DND-41 (cell line): ENCODE measurements at places on chromosomes 7 and 10.

- H3K27ac ChIP-seq: no peak overlapping the region
- H3K4me3 ChIP-seq: no peak overlapping the region
- H3K4me1 ChIP-seq: no peaks in the 10 kb centered on the region
- H3K27me3 ChIP-seq: no peaks in the 10 kb centered on the region
Observed at GRCh38 chr10:72425133-72425532, 70.4 kb upstream of the DNAJB12 start.

DNA sequence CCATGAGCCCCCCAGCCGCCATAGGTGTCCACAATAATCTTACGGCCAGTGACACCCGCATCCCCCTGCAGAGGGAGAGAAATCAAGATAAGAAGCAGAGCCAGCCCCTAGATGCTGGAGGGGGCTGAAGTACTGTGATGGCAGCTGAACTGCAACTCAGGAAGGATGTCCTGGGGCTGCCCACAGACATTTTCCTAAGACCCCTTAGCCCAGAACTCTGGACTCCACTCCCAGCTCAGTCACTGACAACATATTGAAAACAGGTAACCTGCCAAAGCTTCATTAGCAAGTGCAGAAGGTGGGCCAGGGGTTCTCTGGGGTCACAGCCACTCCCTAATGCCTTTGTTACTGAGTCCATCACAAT, 14.3 kb downstream of the MAT1A start:
- no peak overlapping the region for H3K4me3 ChIP-seq
- H3K27ac ChIP-seq: no peak overlapping the region
- H3K27me3 ChIP-seq: peaks cover 3% of the 10 kb centered on the region
- no peak for DNase-seq

- no peak for DNase-seq
- peaks cover 14% of the 10 kb centered on the region for H3K36me3 ChIP-seq
- H3K27me3 ChIP-seq: no peaks in the 10 kb centered on the region
- H3K4me3 ChIP-seq: no peak overlapping the region
- no peak overlapping the region for H3K27ac ChIP-seq
Observed at GRCh38 chr10:132641966-132642731, 104.6 kb downstream of the INPP5A start.

DNA sequence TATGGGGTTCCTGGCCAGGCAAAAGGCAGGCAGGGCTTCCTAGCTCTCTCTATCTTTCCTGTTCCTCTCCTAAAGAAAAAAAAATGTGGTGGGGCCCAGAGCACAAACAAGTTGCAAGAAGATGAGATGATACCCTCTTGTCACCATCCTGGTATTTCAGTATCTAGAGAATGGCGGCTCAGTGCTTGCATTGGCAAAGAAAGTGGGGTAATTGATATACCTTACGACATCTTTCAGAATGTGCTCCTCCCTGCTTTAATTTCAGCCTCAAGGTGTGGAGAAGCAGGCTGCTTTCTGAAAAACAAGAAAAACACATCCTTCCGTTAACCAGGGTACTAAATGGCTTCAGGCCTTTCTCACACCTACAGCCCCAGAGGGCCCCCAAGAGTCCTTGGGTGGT, 34.5 kb upstream of the CUX1 start:
- H3K36me3 ChIP-seq: no peaks in the 10 kb centered on the region
- no peak for DNase-seq
- no peak overlapping the region for H3K4me3 ChIP-seq
- H3K27ac ChIP-seq: no peak overlapping the region
- H3K27me3 ChIP-seq: no peaks in the 10 kb centered on the region

DNA sequence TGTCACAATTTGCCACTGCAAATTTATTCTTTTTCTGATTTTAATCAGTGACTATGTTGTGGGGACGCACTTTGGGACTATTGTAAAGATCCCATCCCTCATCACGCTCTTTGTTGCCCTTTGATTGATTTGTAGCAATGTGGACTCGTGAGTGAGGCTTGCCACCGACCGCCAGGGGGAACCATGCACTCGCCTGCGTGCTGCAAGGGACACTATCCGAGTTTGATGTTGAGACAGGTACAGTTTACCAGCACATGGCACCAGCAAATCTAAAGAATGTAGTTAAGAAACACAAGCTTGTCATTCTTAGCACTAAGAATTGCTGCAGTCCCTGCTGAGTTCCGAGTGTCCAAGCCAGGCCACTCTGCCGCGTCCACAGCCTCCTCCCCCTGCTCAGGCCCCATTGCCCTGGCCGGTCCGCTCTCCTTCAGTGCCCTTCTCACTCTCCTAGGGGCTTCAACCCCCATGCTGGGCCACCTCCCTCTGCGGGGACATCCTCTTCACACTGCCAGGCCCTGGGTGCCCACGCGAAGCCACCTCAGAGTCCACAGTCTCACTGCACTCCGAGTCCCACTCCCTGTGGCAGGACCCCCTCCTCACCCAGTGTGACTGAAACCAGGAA, 2.0 kb upstream of the SFTPA2 start:
- DNase-seq: peak; percentile 51
- H3K4me1 ChIP-seq: no peaks in the 10 kb centered on the region
- H3K36me3 ChIP-seq: no peaks in the 10 kb centered on the region
- H3K27me3 ChIP-seq: no peaks in the 10 kb centered on the region

- H3K27me3 ChIP-seq: peaks cover 3% of the 10 kb centered on the region
- H3K4me3 ChIP-seq: no peak overlapping the region
- H3K4me1 ChIP-seq: peaks cover 26% of the 10 kb centered on the region
- H3K27ac ChIP-seq: no peak overlapping the region
- DNase-seq: peak; percentile 33
Observed at GRCh38 chr7:514651-515598, 4.7 kb downstream of the PDGFA start.

GRCh38 chr7:101668726-101669125, 39.6 kb upstream of the MYL10 start:
- DNase-seq: no peak
- H3K4me3 ChIP-seq: no peak overlapping the region

- H3K27ac ChIP-seq: no peak overlapping the region
- no peaks in the 10 kb centered on the region for H3K36me3 ChIP-seq
- DNase-seq: no peak
- no peak overlapping the region for H3K4me3 ChIP-seq
- H3K4me1 ChIP-seq: no peaks in the 10 kb centered on the region
- no peaks in the 10 kb centered on the region for H3K27me3 ChIP-seq
Observed at GRCh38 chr7:54116956-54117355, 425.2 kb upstream of the VSTM2A start.

GRCh38 chr7:6725003-6725402, 18.3 kb upstream of the ZNF12 start:
- H3K27me3 ChIP-seq: no peaks in the 10 kb centered on the region
- H3K4me3 ChIP-seq: no peak overlapping the region
- DNase-seq: no peak
- H3K36me3 ChIP-seq: peaks cover 3% of the 10 kb centered on the region; the same call in 1 of the 2 replicates

DNA sequence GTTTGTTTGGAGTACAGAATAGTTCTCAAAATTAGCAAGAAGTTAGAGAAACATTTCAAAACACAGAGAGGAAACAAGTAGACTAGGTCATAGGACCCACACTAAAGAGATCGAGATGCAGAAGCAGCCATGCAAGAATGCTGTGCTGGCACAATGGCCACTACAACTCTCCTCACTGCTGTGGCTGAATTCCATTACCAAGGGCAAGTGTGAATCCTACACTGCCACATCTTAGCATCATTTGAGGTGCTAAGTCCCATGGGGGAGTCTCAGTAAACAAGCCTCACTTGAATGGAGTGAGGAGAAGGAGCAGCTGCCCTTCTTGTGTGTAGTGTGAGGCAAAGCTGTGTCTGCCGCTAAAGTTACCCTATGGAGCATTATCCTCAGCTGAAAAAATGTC, 56.7 kb downstream of the PCLO start:
- no peaks in the 10 kb centered on the region for H3K36me3 ChIP-seq
- H3K4me3 ChIP-seq: no peak overlapping the region
- no peak overlapping the region for H3K27ac ChIP-seq
- H3K4me1 ChIP-seq: no peaks in the 10 kb centered on the region
- no peaks in the 10 kb centered on the region for H3K27me3 ChIP-seq

GRCh38 chr10:8054244-8054493, 319 bp upstream of the GATA3 start:
- peak overlapping the region; percentile 32; the same call in 1 of the 2 replicates for H3K4me3 ChIP-seq
- H3K27ac ChIP-seq: peak overlapping the region; percentile 74
- peaks cover 27% of the 10 kb centered on the region for H3K4me1 ChIP-seq
- no peak for DNase-seq

- no peak overlapping the region for H3K4me3 ChIP-seq
- no peaks in the 10 kb centered on the region for H3K4me1 ChIP-seq
- no peak overlapping the region for H3K27ac ChIP-seq
- DNase-seq: no peak
- no peaks in the 10 kb centered on the region for H3K36me3 ChIP-seq
- no peaks in the 10 kb centered on the region for H3K27me3 ChIP-seq
Observed at GRCh38 chr10:126908225-126908624, 3.0 kb downstream of the DOCK1 start.

DNA sequence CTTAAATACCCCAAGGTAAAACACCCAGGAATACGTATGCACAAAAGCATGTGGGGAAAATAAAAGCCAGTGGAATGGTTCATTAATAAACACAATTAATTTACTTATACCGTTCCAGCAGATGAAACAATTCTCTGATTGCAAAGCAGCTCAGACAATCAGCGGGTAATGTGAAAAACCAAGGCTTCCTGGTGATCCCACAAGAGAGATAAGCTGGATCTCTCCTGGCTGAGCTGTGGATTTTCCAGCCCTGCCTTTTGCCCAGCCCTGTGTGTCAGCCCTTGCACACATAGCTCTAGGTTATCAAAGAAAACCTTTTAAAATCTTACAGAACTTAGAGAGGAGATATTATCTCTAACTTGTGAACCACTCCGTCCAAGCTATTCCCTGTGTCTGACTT, 1010.7 kb upstream of the AUTS2 start:
- no peak for DNase-seq
- H3K4me1 ChIP-seq: no peaks in the 10 kb centered on the region
- H3K27me3 ChIP-seq: no peaks in the 10 kb centered on the region
- no peak overlapping the region for H3K4me3 ChIP-seq

DNA sequence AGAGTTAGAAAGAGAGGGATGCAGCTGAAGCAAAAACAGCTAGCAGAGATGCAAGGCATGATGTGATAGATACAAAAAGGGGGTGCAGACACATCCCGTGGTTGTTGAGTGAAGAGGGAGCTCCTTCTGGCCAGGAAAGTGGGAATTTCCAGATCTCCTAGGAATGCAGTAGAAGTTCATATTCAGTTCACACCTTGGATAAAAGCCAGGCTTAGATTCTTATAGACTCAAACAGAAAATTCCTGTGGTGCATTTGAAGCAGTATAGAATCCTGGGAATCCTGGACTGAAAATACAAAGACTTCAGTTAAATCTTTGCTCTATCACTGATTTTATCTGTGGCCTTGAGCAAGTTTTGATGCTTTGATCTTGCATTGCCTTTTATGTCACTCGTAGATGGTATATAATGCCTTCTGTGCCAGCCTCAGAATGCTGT, 33.9 kb downstream of the SGPL1 start:
- H3K4me1 ChIP-seq: no peaks in the 10 kb centered on the region
- peaks cover 47% of the 10 kb centered on the region for H3K36me3 ChIP-seq
- no peak overlapping the region for H3K4me3 ChIP-seq
- no peak for DNase-seq
- no peaks in the 10 kb centered on the region for H3K27me3 ChIP-seq
- no peak overlapping the region for H3K27ac ChIP-seq

DNA sequence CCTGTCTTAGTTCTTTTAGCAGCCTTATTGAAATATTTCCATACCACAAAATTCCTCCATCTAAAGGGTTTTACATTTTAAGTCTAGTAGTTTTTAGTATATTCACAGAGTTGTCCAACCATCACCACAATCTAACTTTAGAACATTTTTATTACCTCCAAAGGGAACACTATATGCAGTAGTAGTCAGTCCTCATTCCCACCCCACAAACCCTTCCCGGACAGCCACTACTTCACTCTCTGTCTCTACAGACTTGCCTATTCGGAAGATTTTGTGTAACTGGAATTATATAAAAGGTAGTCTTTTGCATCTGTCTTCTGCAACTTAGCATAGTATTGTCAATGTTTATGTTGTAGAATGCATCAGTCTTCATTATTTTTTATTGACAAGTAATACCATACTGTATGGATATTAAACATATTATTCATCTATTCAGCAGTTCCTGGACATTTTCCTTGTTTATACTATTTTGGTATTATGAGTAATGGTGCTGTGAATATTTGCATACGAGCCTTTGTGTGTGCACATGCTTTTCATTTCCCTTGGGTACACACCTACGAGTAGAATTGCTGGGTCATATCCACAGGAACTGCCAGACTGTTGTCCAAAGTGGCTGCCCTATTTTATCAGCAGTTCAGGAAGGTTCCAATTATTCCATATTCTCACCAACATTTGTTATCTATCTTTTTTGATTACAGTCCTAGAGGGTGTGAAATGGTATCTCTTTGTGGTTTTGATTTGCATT, 60.9 kb upstream of the LANCL2 start:
- no peaks in the 10 kb centered on the region for H3K27me3 ChIP-seq
- H3K4me1 ChIP-seq: no peaks in the 10 kb centered on the region
- no peaks in the 10 kb centered on the region for H3K36me3 ChIP-seq
- no peak overlapping the region for H3K4me3 ChIP-seq
- H3K27ac ChIP-seq: no peak overlapping the region

GRCh38 chr7:43244784-43245183, 132.3 kb downstream of the HECW1 start:
- no peak overlapping the region for H3K27ac ChIP-seq
- no peak for DNase-seq
- H3K27me3 ChIP-seq: peaks cover 7% of the 10 kb centered on the region
- H3K4me1 ChIP-seq: no peaks in the 10 kb centered on the region

- no peaks in the 10 kb centered on the region for H3K27me3 ChIP-seq
- no peak overlapping the region for H3K27ac ChIP-seq
- no peak overlapping the region for H3K4me3 ChIP-seq
- H3K36me3 ChIP-seq: no peaks in the 10 kb centered on the region
- DNase-seq: no peak
Observed at GRCh38 chr7:40288827-40289226, 154.0 kb downstream of the SUGCT start.

GRCh38 chr7:27160145-27160545, 3.7 kb upstream of the HOXA7 start:
- no peak overlapping the region for H3K27ac ChIP-seq
- peaks cover 28% of the 10 kb centered on the region for H3K4me1 ChIP-seq
- H3K4me3 ChIP-seq: no peak overlapping the region
- no peak for DNase-seq

DNA sequence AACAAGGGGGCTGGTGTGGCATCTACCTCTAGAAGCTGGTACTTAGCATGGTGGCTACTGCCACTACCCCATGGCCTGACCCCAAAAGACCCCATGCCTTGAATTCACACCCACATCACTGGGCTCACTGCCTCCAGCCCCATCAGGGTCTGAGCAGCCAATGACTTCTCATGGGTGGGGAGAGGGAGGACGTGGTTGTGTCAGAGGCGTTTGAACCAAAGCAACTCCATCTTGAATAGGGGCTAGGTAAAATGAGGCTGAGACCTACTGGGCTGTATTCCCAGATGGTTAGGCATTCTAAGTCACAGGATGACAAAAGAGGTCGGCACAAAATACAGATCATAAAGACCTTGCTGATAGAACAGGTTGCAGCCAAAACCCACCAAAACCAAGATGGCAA, 15.2 kb downstream of the KCP start:
- no peak for DNase-seq
- H3K4me1 ChIP-seq: no peaks in the 10 kb centered on the region
- H3K4me3 ChIP-seq: no peak overlapping the region
- no peaks in the 10 kb centered on the region for H3K36me3 ChIP-seq
- H3K27ac ChIP-seq: no peak overlapping the region

GRCh38 chr7:84674236-84674913, 479.8 kb upstream of the SEMA3A start:
- no peaks in the 10 kb centered on the region for H3K36me3 ChIP-seq
- no peak overlapping the region for H3K4me3 ChIP-seq
- no peaks in the 10 kb centered on the region for H3K27me3 ChIP-seq
- DNase-seq: no peak

- H3K4me3 ChIP-seq: no peak overlapping the region
- peak overlapping the region; percentile 100 for H3K27ac ChIP-seq
- H3K27me3 ChIP-seq: no peaks in the 10 kb centered on the region
- DNase-seq: no peak
- no peaks in the 10 kb centered on the region for H3K36me3 ChIP-seq
Observed at GRCh38 chr7:106071999-106072714, 40.0 kb downstream of the SYPL1 start.
